ENCODE measurements at places on chromosomes 7 and 10. TPM values are rescaled to one million over a fixed set of nuclear protein-coding genes. Genes with fewer than 3 reads are reported as not detected.

The BAG3 gene
- 71.6 TPM for total RNA-seq

DNA sequence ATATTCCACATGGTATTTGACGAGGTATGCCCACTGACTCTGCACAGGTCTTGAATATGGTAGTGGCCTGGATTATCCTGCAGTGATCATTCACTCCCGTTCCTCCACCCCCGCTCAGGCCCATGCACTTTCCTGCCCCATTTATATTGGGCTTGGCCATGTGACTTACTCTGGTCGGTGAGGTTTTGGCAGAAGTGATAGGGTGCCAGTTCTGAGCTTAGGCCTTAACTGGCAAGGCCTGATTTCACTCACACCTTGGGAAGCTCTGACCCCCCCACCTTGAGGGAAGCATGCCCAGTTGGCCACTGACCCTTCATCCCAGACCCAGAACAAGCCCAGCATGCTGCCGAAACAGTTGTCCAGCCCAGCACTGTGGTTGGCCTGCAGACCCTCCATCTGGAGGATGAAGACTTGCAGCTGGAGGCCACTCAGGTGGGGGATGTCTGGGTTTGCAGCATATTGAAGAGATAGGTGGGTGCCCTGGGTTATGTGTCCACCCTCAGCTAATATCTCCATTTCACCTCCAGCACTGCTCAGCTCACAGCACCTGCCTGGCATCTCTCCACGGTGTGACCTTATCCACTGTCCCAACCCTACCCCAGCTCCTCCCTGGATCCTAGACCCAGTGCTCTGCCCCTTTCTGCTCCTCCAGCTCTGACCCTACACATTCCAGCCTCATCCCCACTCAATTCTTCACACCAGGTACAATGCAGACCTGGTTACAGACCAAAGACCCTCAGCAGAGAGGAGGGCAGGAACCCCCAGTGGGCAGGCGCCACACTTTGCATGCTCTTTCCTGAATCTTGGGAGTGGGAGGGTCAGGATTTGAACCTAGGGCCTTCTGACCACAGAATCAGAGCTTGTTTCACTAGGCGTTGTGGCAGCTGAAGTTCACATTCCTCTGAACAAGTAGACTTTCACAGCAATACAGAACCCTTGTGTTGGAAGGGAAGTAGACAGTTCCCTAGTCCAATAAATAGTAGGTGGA, 138.1 kb upstream of the CHST15 start:
- no peak overlapping the region for H3K4me3 ChIP-seq
- no peaks in the 10 kb centered on the region for H3K36me3 ChIP-seq
- no peak for DNase-seq
- no peak overlapping the region for H3K27ac ChIP-seq
- H3K4me1 ChIP-seq: no peaks in the 10 kb centered on the region

DNA sequence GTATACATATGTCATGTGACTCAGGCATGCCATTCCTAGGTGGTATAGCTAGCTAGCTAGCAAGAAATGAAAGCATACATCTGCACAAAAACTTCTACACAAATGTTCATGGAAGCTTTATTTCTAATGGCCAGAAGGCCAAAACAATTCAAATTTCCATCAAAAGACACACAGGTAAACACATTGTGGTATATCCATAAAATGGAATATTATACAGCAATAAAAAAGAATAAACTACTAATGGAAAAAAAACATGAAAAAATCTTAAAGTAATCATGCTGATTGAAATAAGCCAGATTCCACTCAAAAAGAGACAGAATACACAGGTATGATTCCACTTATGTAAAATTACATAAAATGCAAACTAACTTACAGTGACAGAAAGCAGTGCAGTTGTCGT, 154.3 kb downstream of the MACC1 start:
- no peak for DNase-seq
- no peak overlapping the region for H3K4me3 ChIP-seq
- H3K27me3 ChIP-seq: no peaks in the 10 kb centered on the region
- no peaks in the 10 kb centered on the region for H3K36me3 ChIP-seq
- H3K27ac ChIP-seq: no peak overlapping the region
- H3K4me1 ChIP-seq: peaks cover 22% of the 10 kb centered on the region

DNA sequence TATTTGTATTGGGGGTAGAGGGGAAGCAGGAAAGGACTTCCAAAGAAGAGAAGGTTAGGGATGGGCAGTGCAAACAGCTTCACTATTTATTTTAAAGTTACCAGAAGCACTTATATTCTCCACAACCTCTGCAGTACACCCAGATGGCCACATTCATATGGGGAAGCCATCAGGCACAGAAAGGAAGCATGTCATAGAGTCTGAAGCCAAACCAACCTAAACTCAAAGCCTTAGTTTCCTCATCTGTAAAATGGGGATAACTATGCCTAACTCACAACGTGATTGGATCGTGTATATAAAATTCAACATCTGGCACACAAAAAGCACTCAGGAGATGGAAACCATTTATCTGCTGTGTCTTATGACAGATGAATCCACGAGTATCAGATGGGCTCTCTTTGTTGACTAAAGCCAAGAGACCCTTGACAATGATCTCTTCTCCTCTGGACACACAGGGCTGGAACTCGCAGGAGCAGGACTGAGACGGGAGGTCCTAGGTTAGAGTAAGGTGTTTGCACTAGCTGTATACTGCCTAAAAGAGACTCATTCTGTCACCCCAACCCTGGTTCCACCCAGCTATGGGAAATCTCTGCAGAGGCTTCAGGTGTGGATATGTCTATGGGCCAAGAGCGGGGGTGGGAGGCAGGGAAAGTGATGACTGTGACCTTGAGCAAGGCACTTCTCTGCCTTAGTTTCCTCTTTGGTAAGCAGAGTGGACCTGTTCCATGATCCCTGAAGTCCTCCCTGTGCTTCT, 1.8 kb downstream of the KIAA1549 start:
- no peak for DNase-seq
- peak overlapping the region; percentile 83 for H3K4me3 ChIP-seq
- peaks cover 9% of the 10 kb centered on the region for H3K4me1 ChIP-seq
- H3K27ac ChIP-seq: no peak overlapping the region

DNA sequence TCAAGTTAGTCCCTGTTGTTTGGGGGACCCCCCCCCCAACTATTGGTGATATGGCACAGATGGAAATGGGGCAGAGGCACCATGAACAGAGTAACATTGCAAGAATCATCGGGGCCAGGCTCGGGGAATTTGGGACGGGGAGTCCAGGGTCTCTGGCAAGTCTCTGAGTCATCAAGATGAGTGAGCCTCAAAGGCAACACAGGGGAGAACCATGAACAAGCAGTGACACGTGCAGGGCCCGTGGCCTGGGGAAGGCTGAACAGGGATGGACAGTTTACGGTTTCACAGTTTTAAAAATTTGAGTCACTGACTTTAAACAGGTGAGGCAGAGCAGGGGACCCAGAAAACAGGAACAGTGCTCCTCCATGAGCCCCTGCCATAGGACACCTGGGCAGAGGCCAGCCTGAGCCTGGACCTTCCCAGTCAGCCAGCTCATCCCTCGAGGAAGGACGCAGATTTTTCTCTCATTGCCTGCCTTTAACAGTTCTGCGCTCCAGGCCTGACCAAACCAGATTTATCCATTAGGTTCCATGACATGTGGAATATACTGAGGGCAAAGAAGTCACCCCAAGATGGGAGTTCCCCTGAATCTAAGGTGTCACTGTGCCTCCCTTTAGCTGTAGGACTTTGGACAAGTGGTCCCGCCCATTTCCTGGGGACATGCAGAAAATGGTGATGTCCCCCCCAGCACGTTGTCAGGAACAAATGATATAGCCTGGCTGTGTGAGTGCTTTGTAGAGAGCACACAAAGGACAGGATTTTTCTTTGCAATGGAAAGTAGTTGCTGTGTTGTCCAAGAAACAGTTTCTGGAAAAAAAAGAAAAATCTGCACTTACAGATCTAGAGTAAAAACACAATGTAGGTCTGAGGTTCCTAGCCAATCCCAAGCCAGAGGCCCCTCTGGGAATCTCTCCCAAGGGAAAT, 23.8 kb downstream of the CHST15 start:
- peaks cover 27% of the 10 kb centered on the region for H3K27me3 ChIP-seq
- H3K27ac ChIP-seq: no peak overlapping the region
- peaks cover 8% of the 10 kb centered on the region for H3K4me1 ChIP-seq
- no peaks in the 10 kb centered on the region for H3K36me3 ChIP-seq
- DNase-seq: no peak

DNA sequence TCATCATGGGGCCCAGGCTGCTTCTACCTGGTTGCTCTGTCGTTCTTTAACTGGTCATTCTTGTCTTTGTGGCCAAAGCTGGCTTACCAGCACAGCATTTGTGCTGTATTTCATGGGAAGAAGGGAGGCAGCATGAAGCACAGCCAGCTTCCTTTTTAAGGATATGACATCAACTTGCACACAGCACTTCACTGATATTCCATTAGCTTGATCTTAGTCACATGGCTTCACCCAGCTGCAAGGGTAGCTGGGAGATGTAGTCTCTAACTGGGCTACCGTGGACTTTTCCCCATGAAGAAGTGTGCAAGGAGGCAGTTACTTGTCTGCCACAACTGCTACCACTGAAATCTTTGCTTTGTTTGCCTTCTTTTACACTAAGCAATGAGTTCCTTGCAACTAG, 525.2 kb downstream of the LRMDA start:
- H3K4me3 ChIP-seq: no peak overlapping the region
- H3K27ac ChIP-seq: no peak overlapping the region
- DNase-seq: peak; percentile 21
- peaks cover 2% of the 10 kb centered on the region for H3K27me3 ChIP-seq
- no peaks in the 10 kb centered on the region for H3K36me3 ChIP-seq
